ENCODE measurements at places on chromosomes 4 and X.

DNA sequence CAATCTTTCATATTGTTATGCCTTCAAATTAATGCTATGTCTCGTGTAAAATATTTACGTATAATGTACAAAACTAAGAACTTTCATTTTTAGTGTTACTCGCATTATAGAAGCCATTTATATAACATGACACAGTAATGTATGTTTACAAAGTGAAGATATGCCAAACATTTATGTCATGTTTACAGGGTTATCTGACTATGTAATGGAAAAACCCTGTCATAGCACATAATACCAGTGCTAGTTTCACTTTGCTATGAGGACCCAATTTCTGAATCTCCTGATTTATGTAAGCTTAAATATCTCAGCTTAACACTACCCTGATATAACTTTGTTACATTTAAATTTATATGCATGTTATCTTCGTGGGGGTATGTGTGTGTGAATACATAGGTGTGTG is 233.1 kb downstream of the FAT4 start:
- no peak for DNase-seq

GRCh38 chr4:84258905-84259830 is 239.9 kb downstream of the NKX6-1 start:
- peak; percentile 32 for DNase-seq

- no peak for DNase-seq
These were observed 242.3 kb upstream of the PPARGC1A start for GRCh38 chr4:24131954-24132673.

GRCh38 chr4:190016369-190017289 is 10.4 kb downstream of the FRG2 start:
- no peak for DNase-seq

GRCh38 chr4:8419222-8420041 is 21.1 kb downstream of the ACOX3 start:
- DNase-seq: no peak

DNA sequence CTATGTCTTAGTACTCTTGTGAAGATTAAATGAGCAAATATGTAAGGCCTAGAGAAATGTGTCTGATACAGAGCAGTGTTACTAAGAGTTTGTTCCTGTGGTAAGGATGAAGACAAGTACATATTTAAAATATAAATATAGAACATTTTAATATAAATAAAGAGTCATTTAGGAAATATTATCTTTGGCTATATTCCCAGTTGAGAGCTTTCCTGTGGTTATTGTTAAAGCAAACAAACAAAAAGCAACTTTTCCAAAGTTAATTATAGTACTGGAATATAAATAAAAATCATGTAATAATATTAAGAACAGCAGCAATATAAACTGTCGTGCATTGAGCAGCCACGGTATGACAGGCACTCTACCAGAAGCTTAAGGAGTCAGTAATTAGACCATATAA is 472.5 kb downstream of the INPP4B start:
- no peak for DNase-seq

DNA sequence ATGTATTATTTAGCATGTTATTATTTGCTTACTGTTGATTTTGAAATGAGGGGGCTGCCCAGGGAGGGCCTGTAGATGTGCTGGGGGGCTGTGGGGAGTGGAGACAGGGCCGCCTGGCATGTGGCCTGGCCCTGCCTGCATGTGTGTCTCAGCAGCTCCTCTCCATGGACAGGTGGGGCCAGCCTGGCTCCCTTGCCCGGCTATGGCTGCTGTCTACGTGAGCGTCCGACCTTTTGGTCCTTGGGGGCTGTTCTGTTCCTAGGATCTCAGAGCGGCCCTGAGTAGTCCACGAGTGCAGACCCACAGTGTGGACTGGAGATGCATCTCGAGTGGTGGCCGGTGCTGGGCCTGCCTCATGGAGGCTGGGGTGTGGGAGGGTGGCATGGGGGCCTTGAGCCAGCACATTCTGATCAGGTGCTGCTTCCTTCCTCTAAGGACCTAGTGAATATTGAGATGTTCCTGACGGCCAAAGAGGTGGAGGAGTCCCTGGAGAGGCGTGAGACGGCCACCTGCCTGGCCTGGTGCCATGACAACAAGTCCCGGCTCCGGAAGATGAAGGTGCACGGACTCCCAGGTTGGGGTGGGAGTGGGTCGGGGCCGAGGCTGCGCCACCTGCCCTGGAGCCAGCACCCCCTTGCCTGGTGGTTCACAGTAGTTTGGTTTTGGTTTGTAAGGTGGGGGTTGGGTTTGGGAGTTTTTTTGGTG is 24.9 kb upstream of the UVSSA start:
- DNase-seq: no peak

DNA sequence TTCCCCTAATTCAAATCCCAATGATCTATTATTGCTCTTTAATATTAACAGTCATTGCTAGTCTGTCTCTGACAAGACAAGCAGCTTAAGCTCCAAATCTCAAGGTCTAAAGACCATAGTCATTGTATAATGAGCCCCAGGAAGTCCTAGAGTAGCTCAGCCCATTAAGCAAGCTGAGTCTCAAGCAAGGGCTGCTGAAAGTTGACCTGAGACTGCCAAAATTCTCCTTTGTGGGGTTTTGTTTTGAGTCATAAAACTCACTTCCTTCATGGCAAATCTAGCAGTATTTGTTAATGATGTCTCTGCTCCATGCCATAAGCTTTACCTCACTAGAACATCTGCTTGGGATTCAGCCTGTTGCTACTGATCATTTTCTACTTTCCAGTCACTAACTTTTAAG is 313.2 kb downstream of the ANTXR2 start:
- DNase-seq: no peak

DNA sequence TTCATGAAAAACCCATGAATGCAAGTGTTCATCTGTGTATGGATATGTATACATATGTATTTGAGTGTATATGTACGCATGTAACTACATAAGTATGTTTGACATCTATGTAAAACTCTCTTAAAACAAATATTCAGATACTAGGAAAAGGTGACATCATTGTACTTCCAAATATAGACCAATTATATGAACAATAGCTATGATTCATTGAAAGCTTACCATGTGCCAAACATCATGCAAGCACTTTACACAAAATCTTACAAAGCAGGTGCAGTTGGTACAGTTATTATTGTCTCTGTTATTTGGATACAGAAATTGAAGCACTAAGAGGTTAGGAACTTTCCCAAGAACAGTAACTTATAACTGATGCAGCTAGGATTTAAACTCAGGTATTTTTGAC is 21.4 kb downstream of the MAGEB17 start:
- no peak for DNase-seq

Measured in erythroblast (primary cell).